Keratinocyte (primary cell): ENCODE measurements at places on chromosomes 6 and 20. TPM values are rescaled to one million over a fixed set of nuclear protein-coding genes. Genes with fewer than 3 reads are reported as not detected.

Gene SAMD5
- 0.56 to 1.2 TPM (median 0.79 TPM) in 3 replicates for polyA plus RNA-seq

Gene TSBP1
- polyA plus RNA-seq, result not detected in 3 replicates

Gene PROKR2
- polyA plus RNA-seq, result not detected in 3 replicates

Gene ACTL10
- 0.28 to 0.50 TPM (median 0.48 TPM) in 3 replicates for polyA plus RNA-seq

Gene PTCRA
- polyA plus RNA-seq, result not detected in 3 replicates

GRCh38 chr6:49416195-49416594, 46.9 kb downstream of the MMUT start:
- DNase-seq, result no peak

- DNase-seq, result no peak
Measured at GRCh38 chr6:26025894-26026832, 61.1 kb upstream of the HFE start.

DNA sequence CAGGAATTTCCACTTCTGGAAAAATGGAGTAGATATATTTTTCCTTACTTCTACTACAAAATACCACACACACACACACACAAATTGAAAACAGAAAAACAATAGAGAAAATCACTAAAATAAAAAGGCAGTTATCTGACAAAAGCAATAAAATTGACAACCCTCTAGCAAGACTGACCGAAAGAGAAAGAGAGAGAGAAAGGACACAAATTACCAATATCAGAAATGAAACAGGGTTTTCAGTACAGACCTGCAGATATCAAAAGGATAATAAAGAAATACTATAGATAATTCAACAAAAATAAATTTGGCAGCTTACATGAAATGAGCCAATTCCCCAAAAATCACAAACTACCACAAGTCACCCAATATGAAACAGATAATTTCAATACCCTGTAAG, 104.7 kb downstream of the OPRM1 start:
- no peak for DNase-seq

GRCh38 chr6:50461696-50462095, 251.6 kb upstream of the TFAP2D start:
- DNase-seq, result no peak

DNA sequence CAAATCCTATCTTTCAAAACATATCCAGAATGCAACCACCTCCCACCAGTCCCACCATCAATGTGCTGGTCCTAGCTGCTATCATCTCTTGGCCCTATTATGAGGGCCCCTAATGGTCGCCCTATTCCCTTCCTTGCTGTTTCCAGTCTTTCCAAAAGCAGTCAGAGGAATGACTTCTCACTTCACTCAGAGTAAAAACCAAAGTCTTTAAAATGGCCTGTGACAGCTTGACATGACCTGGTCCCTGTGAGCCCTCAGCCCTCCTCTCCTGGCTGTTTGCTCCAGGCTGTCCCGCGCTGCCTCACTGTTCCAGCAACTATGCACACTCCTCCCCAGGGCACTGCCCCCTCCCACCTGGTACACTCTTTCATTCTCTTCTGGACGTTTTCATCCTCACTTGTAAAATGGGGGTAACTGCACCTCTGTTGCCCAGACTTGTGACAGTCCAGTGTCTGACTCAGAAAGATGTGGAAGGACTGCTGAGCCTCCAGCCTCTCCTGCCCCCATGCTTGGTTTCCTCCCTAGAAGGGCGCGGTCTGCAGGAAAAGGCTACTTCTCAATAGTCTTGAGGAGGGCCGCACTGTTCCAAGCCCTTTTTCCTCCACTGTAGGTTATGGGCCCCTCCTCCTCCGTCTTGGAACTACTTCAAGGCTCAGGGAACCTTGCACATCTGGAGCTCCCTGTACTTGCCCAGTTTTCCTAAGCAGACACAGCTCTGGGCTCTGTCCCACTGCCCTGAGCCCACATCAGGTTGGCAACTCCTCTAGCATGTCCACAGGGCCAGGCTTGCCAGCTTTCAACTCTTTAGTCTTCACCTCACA, 64.7 kb downstream of the MYH7B start:
- no peak for DNase-seq
